PC-3 (cell line): ENCODE measurements at places on chromosomes 6 and 20. TPM values are rescaled to one million over a fixed set of nuclear protein-coding genes. Genes with fewer than 3 reads are reported as not detected.

GRCh38 chr6:128233531-128233930, 286.9 kb downstream of the PTPRK start:
- DNase-seq = no peak
- no peaks in the 10 kb centered on the region for H3K27me3 ChIP-seq
- no peak overlapping the region for H3K27ac ChIP-seq
- no peak overlapping the region for H3K4me3 ChIP-seq
- H3K36me3 ChIP-seq = no peaks in the 10 kb centered on the region

DNA sequence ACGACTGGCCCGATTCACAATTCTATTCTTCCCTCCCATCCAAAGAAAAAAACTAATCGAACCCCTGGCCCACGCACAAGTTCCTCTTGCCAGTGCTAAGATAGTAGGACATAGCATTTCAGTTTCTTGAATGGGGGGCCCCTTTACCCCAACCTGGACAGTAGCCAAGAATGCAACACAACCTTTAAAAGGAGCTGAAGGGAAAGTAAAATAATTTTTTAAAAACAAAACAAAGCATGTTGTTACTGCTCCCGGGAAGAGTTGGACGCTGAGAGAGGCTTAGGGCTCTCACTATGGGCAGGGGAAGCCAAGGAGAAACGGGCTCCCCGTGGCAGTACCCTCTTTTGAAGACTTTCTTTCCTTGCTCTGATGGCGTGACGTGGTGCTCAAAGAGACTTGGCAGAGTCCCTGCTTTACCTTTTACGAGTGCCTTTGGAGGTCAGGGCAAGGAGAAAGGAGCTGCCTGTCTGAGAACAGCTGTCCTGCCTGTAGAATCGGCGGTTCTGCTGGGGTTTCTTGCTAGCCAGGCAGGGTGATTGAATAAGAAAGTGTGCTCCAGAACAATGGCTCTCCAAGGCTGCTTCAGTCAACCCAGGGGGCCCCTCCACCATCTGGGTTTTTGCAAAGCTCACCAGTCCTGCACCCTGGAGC, 5.8 kb downstream of the TFAP2C start:
- peaks cover 67% of the 10 kb centered on the region for H3K36me3 ChIP-seq
- H3K4me3 ChIP-seq = peak overlapping the region; percentile 84
- DNase-seq = peak; percentile 42

- no peak overlapping the region for H3K4me3 ChIP-seq
- H3K36me3 ChIP-seq = no peaks in the 10 kb centered on the region
- no peak overlapping the region for H3K27ac ChIP-seq
- H3K27me3 ChIP-seq = peaks cover 88% of the 10 kb centered on the region
- no peaks in the 10 kb centered on the region for H3K4me1 ChIP-seq
These were observed 290.3 kb downstream of the ZNF217 start for GRCh38 chr20:53303413-53303760.

- DNase-seq = no peak
- no peaks in the 10 kb centered on the region for H3K27me3 ChIP-seq
- H3K27ac ChIP-seq = no peak overlapping the region
- H3K4me3 ChIP-seq = no peak overlapping the region
These were observed 309.8 kb upstream of the SUPT3H start for GRCh38 chr6:45687570-45687969.

- H3K36me3 ChIP-seq = no peaks in the 10 kb centered on the region
- no peaks in the 10 kb centered on the region for H3K27me3 ChIP-seq
- no peak for DNase-seq
- H3K27ac ChIP-seq = no peak overlapping the region
- H3K4me1 ChIP-seq = no peaks in the 10 kb centered on the region
- no peak overlapping the region for H3K4me3 ChIP-seq
These were observed 148.7 kb upstream of the JARID2 start for GRCh38 chr6:15096894-15097837.

- H3K27me3 ChIP-seq = peaks cover 91% of the 10 kb centered on the region
- H3K4me1 ChIP-seq = no peaks in the 10 kb centered on the region
- H3K27ac ChIP-seq = no peak overlapping the region
- DNase-seq = no peak
- H3K4me3 ChIP-seq = no peak overlapping the region
These were observed 129.0 kb upstream of the FOXQ1 start for GRCh38 chr6:1182722-1183521.

DNA sequence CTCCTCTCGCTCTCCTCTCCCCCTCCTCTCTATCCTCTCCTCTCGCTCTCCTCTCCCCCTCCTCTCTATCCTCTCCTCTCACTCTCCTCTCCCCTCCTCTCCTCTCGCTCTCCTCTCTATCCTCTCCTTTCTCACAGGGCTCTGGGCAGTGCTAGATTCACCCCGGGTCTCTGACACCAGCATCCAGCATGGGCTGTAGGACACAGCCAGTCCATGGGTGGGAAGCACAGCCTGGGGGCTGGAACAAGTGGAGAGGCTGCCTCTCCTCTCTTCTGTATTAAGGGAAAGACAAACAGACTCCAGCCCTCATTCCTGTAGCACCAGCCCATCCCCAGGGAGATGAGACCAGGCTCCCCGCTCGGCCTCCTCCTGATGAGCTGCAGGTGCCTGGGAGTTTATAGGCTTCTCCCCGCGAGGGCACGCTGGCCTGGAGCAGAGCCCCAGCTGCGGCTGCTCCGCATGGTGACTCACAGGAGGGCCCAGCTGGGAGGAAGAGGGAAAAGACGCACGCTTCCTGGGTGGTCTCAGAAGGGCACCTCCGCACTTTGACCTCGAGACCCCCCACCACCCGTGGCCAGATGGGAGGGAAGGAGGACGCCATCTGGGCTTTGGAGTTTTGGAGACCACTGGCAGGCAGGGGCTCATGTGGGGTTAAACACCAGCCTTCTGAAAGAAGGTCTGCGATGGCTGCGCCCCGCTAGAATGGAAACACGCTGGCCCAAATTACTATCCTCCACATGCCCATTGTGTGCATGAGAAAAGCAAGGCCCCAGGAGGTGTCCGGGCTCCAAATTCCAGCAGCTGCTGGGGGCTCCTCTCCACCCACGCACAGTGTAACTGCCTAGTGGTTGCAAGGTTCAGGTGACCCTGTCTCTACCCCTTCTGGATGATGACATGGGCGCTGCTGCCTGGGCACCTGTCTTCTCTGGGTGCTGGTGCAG, 68.0 kb downstream of the BMP7 start:
- no peaks in the 10 kb centered on the region for H3K36me3 ChIP-seq
- H3K27me3 ChIP-seq = peaks cover 20% of the 10 kb centered on the region; the same call in 1 of the 2 replicates
- H3K4me3 ChIP-seq = no peak overlapping the region
- H3K27ac ChIP-seq = no peak overlapping the region
- DNase-seq = no peak
- H3K4me1 ChIP-seq = no peaks in the 10 kb centered on the region

- H3K27me3 ChIP-seq = no peaks in the 10 kb centered on the region
- H3K27ac ChIP-seq = peak overlapping the region; percentile 80
- H3K4me3 ChIP-seq = peak overlapping the region; percentile 87
- 0 out of 2 replicates have a peak, but pooled peaks cover 2% of the 10 kb centered on the region for H3K36me3 ChIP-seq
These were observed 481 bp downstream of the SERPINB6 start for GRCh38 chr6:2970753-2971419.

GRCh38 chr6:144335914-144336313, 50.8 kb downstream of the UTRN start:
- H3K27me3 ChIP-seq = no peaks in the 10 kb centered on the region
- H3K4me1 ChIP-seq = peaks cover 15% of the 10 kb centered on the region
- DNase-seq = peak; percentile 22
- no peak overlapping the region for H3K4me3 ChIP-seq
- H3K27ac ChIP-seq = no peak overlapping the region

DNA sequence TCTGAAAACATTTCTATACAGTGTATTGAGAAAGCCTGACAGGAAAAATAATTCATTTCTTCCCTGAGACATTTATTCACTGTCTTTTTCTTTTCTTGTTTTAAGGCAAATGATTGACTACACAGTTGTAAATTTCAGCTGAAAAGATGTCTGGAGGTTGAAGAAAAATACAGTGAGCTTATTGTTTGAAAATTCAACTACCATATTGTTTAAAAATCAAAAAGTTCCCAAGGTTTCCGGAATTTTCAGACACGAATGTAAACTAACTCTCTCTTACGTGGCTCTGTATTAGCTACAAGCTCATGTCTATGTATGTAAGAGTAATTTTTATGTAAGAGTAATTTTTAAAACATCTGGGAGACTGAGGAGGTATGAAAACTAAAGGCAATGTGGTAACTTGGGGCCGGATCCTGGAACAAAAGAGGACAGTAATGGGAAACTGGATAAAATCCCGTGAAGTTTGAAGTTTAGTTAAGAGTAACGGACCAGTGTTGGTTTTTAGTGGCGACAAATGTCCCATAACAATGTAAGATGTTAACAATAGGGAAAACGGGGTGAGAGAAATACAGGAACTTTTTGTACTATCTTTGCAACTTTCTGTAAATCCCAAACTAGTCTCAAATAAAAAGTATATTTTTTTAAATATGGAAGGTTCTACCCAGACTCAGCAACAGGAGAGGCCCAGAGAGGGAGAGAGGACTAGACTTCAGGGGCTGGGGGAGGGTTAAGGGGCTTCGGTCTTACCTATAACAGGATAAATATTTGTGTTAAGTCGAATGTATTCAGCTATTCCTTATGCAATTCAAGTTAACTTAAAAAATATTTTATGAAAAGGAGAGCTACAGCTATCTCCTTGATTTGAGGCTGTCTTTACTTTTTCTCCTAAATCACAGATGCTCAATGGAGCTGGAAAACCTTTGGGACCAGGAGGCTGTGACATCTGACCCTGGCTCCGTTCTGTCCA, 1.3 kb downstream of the PTGIS start:
- no peak overlapping the region for H3K4me3 ChIP-seq
- H3K4me1 ChIP-seq = peaks cover 8% of the 10 kb centered on the region
- no peaks in the 10 kb centered on the region for H3K36me3 ChIP-seq
- H3K27me3 ChIP-seq = peaks cover 19% of the 10 kb centered on the region
- no peak for DNase-seq

DNA sequence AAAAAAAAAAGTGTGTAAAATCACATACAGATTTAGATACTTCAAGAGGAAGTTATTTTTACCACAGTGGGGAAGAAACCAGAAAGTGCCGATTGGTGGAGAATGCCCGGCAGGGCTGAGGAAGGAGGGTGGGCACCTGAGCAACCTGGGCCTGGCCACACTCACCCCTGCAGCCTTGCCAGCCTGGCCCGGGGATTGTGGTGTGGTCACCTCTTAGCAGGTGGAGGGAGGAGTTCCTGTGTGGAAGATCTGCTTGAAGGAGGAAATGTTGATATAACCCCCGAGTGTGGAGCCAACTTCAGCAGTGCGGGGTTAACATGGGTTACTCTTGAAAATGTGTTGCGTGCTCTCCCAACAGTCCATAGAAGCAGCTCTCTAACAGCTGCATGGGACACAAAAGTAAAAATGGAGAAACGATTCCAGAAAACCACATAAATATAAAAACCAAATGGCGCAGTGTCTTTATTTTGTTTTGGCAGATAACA, 14.7 kb downstream of the UST start:
- no peaks in the 10 kb centered on the region for H3K27me3 ChIP-seq
- H3K27ac ChIP-seq = no peak overlapping the region
- H3K36me3 ChIP-seq = no peaks in the 10 kb centered on the region

DNA sequence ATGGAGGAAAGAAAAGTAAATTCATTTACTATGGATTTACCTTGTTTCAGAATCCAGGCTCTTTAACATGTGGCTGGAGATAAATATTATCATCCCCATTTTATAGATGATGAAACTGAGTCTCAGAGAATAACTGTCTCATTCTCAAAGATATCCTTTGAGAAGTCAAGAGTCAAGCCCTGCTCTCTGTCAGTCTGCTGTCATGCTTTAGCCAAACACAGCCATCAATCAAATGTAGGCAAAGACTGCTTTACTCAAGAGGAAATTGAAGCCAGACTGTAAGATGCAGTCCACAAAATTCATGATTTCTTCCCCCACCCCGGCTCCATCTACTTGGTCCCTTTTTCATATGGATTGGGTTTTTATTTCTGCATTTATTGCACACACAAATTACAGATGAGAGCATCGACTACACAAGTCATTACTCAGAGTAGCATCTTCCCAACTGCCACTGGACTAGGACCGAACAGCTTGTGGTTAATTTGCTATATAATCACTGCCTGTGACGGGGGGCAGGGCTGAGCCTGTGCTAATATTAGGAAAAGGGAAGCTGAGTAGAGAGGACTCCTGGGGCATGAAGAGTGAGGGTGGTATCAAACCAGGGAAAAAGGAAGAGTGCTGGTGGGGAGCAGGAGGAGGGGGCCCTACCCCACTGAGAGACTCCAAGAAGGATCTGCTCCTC, 102.7 kb upstream of the TOP1 start:
- DNase-seq = no peak
- H3K27me3 ChIP-seq = peaks cover 42% of the 10 kb centered on the region
- H3K27ac ChIP-seq = no peak overlapping the region
- no peak overlapping the region for H3K4me3 ChIP-seq
- H3K36me3 ChIP-seq = no peaks in the 10 kb centered on the region

DNA sequence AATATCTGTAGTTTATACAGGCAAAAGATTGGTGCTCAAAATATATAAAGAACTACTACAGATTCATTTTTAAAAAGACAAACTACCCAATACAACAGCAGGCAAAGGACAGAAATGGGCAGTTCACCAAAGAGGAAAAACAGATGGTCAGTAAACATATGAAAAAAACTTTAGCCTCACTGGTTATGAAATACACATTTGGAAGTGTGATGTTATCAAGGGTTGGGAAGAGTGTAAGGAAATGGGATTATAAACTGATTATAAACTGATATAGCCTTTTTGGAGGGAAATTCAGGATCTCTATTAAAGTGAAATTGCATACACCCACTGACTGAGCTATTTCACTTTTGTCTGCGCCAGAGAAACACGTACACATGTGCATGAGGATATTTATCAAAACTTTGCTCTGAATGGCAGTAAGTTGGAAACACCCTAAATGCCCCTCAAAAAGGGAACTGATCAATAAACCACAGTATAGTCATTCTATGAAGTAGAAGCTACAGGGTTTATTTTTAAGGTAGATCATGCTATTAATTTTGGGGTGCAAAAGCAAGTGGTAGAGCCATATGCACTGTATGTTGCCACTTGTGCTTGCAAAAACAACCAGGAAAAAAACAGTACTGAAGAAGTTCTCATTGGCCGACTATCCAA, 32.2 kb upstream of the ARFGEF2 start:
- no peak overlapping the region for H3K27ac ChIP-seq
- no peaks in the 10 kb centered on the region for H3K4me1 ChIP-seq
- no peaks in the 10 kb centered on the region for H3K27me3 ChIP-seq
- H3K36me3 ChIP-seq = no peaks in the 10 kb centered on the region

RIN2 gene
- 64.3 and 69.8 TPM in 2 replicates for total RNA-seq

SLC17A1 gene
- total RNA-seq = not detected in 2 replicates

OPRM1 gene
- not detected in 2 replicates for total RNA-seq
